NB4 (cell line): ENCODE measurements at places on chromosomes 2 and 18.

DNA sequence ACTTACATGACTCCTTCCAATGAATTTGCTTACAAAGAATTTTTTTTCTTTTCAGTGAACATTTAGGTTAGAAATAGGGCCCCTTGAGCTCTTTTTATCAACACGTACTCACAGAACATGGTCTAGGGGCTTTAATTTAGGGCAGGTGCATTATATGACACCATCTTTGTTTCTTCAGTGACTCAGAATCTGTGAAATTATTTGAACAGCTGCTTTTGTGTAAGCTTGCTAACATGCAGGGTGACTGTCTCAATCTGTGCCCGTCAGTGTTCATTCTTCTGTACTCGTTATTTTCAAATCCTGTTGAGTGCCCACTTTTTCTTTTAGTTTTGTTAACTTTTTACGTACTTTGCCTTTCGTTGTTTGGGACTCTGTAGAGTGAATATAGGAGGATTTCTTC lies 52.8 kb upstream of the CABYR start:
- DNase-seq, result no peak

- DNase-seq, result peak; percentile 82
Measured at GRCh38 chr18:35355140-35355618, 11.0 kb upstream of the ZNF24 start.

GRCh38 chr18:13930964-13931363 lies 15.6 kb upstream of the MC2R start:
- no peak for DNase-seq

DNA sequence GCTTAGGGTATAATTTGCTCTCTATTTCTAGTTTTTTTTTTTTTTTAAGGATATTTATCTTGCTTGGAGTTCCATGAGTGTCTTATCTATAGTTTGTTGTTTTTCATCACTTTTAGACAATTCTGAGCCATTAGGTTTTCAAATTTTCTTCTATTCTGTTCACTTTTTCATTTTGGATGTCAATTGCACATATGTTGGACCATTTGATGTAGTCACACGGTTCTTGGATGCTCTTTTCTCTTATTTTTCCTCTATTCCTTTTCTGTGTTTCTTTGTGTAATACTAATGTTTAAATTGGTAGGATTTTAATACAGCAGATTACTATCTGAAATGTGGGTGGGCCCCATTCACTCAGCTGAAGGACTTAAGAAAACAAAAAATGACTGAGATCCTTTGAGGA lies 292.6 kb downstream of the CALCRL start:
- no peak for DNase-seq

GRCh38 chr2:2641541-2642410 lies 310.7 kb upstream of the MYT1L start:
- no peak for DNase-seq

- DNase-seq, result no peak
Measured at GRCh38 chr2:194015751-194016150, 1641.3 kb upstream of the SLC39A10 start.

GRCh38 chr2:186641807-186642321 lies 52.0 kb upstream of the FAM171B start:
- peak; percentile 72 for DNase-seq

DNA sequence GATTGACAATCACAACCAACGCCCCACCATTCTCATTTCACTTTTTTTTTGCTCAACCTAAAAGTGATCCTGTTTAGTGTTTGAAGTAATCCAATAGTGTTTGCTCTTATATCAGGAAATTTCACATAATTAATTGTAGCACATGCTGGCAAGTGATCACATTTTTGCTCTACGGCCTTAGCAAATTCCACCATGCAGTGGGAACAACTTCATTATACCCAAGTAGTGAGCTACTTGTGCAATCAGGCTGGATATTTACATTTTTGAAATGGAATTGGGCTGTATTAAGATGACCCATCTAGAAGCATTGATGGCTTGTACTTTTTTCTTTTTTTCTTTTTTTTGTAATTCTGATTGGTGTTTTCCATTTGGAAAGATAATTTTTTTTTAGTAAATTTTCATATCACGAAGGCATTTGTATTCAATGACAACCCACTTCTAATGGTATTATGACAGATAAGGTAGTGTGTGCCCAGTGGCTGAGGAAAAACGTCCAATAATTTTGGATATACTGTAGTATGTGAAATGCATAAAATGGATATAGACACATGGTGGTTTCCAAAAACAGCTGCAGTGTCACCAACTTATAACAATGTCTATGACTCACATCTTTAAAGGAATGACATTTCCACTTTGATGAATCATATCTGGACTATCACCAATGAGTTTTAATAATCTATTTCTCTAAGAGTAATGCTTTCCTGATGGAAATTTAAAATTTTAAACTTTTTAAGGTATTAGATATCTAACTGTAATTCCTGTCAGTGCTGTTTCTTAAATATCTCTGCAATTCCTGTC lies 130.6 kb downstream of the COL6A3 start:
- no peak for DNase-seq

DNA sequence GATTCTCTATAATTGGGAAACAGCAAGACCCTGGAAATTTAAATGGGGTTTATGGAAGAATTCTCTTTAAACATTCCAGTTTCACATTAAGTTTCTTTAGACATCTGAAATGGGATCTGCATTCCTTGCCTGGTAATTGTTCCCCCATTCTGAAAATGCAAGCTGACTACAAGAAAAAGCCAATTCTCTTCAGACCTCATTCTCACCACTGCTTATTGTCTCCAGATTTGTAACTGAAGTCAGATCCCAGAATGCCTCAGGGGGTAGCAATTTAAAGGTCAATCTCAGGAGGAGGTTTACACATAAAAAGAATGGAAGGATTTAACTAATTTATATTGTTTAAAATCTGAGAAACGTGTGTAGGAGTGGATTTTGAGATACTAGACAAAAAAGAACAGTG lies 41.2 kb downstream of the COL3A1 start:
- DNase-seq, result no peak

GRCh38 chr2:212535996-212536816 lies 2.4 kb downstream of the ERBB4 start:
- DNase-seq, result no peak
